ENCODE measurements at places on chromosomes 7 and 10.
A peak's percentile ranks its signal among the peaks of the same experiment; 100 is the strongest.

- no peak for DNase-seq
Measured at GRCh38 chr10:8312781-8313180, 258.3 kb downstream of the GATA3 start.

- DNase-seq, result no peak
Measured at GRCh38 chr10:106410331-106410730, 754.2 kb downstream of the SORCS1 start.

- no peak for DNase-seq
Measured at GRCh38 chr7:32218741-32219288, 148.6 kb upstream of the PDE1C start.

GRCh38 chr10:130232166-130233034 is 96.2 kb downstream of the GLRX3 start:
- no peak for DNase-seq

DNA sequence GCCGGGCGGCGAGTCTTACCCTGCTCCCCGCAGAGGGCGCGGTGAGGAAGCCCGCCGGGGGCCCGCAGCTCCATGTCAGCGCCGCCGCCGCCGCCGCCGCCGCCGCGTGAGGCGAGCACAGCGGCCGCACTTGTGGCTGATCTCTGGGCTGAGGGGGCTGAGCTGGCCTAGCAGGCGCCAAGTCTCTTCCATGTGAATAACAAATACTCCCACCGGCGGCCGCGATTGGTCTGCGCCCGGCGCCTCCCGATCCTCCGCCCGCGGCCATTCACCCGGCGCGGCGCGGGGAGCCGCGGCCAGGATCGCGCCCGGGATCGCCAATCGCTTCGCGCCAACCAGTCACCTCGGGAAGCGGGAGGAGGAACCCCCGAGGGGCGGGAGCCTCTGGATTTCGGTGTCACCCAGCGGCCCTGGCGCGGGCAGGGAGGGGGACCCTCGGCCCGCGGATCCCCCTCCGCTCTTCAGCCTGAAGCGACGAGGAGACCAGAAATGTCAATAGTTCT is at the start of gene GRM8:
GRM8 (minus strand) TSS at position 164 of the 503 bp plus-strand sequence.
- no peak for DNase-seq

DNA sequence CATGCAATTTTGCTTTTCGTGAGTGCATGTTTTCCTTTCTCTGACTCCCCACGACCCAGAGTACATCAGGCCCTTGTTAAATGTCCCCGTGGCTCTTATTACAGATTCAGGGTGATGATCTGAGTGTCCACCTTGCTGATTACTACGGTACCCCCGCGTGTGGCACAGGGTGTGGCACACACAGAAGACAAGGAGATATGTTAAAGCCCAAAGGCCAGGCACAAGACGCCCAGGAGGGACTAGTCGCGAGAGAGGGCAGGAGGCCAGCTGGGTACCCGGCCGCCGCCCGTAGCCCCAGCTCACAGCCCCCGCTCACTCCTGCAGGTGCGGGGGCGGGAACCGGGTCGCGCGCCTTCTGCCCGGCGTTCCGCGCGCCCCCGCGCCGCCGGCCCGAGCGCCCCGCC is 281 bp upstream of the EXOC6 start:
- no peak for DNase-seq

GRCh38 chr10:133088179-133088955 is 643 bp downstream of the ADGRA1 start:
- DNase-seq, result no peak

DNA sequence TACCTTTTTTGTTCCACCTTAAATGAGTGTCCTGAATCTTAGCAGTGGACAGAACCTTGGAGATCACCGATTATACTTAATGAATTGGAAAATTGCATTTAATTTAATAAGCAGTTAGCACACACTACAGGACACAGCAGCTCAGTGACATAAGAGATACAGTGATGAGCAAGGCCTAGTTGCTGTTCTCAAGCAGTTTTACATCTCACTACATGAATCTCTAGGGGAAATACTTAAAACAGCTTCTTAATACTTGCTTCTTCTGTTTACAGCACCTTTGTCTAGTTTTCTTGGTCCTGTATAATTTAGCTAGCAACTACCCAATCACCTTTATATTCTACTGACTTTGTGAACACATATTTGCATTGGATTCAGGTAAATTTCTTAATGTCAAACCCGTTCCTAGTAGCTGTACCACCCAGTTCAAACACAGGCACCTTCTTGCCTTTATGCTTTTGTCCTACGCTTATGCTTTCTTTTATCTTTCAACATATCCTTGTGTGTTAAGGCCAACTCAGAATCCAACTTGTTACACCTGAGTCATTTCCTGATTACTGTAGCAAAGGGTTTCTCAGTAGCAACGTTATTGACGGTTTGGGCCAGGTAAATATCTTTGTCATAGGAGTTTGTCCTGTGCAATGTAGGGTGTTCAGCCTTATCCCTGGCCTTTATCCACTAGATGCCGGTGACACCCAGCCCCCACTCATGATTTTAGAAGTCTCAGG is 1.8 kb downstream of the STAM start:
- DNase-seq, result peak; percentile 22

DNA sequence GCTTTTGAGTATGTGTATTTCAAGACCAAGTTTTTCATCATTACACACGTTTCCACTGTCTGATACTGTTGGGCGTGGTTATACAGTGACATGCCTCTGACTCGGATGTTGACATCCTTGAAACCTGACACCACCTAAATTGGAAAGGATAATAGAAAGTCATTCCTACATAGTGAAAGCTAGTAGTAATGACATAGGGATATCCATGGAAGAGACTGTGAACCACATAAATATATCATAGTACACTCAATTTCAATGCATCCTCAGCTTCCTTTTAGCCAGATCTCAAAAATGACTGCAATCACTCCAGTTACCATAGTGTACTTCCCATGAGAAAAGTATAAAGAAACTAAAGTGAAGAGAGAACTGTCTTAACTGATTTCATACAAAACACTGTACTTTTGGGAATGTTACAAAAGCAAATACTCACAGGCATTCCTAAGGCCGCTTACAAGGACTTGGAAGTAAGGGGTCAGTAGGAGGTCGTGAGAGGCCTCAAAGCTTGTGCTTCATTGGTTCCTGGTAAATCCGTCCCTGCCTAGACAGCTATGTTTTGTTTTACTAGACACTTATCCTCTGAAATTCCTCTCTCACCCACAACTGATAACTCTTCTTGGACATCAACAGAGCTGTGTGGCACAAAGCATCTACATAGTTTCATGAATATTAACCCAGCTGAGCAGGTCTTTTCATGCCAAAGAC is 71.8 kb upstream of the VWDE start:
- no peak for DNase-seq

- no peak for DNase-seq
Measured at GRCh38 chr10:101939008-101939648, 95.5 kb upstream of the KCNIP2 start.
